ENCODE measurements at places on chromosomes 2 and 18.

GRCh38 chr2:177171418-177171865 lies 41.2 kb upstream of the HNRNPA3 start:
- no peak for DNase-seq

DNA sequence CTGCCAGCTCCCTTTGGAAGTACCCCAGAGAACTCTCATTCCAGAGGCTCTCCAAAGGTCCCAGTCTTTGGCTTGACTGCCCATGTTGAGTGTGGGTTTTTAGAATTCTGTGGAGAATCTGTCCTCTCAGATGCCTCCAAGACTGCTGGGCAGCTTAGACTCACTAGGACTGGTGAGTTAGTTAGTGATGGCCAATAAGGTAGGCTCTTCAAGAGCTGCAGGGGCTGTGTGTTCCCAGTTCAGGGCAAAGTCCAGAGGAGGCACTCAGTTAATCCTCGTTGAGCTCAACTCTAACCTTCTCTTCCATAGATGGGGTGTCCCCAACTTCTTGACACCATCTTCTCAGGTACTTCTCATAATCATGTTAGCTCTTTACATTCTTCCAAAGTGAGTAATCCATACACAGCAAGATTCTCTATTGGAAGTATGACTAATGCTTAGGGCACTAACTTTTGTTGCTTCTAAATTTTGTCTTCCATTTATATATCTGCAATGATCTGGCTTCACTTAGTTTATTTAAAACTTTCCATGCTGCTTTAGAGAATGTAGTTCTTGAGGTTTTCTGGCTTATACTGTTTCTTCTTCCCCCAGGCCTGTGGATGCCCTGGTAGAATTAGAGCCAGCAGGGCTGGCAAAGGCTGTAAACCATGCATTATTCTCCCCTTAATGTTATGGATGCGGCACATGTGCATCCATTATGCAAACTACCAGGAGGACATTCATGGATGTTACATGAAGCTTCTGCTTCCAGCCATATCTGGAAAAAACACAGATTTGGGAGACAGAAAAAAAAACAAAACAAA lies 88.9 kb downstream of the POLE4 start:
- no peak for DNase-seq

DNA sequence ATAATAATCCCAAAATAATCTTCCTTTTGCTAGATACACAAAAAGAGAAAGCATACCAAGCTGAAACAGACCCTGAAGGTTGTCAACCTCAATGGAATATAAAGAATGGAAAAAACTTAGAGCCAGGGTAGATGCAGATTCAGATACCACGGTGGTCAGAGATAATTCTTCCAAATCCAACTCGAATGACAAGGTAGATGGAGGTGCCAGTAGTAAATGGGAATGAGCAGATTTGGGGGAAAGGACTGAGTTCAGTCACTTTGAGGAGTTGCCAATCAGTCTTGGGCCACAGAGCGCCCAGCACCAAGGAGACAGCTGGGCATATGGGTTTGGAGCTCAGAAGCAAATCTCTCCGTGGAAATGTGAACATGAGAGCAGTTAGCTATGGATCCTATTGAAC lies 3.4 kb upstream of the CHMP1B start:
- DNase-seq = no peak

- no peak for DNase-seq
These were observed 93.3 kb downstream of the ALPK2 start for GRCh38 chr18:58535340-58536201.

GRCh38 chr2:70111752-70112591 lies 24.7 kb downstream of the PCBP1 start:
- no peak for DNase-seq

Measured in hematopoietic multipotent progenitor cell treated with erythropoietin and hydrocortisone succinate and interleukin-3 and kit ligand, for 15 days (in vitro differentiated cells).